T-helper 17 cell (primary cell): ENCODE measurements at places on chromosomes 2 and 18.

- no peak for DNase-seq
Observed at GRCh38 chr2:238061315-238062202, 758 bp downstream of the SCLY start.

DNA sequence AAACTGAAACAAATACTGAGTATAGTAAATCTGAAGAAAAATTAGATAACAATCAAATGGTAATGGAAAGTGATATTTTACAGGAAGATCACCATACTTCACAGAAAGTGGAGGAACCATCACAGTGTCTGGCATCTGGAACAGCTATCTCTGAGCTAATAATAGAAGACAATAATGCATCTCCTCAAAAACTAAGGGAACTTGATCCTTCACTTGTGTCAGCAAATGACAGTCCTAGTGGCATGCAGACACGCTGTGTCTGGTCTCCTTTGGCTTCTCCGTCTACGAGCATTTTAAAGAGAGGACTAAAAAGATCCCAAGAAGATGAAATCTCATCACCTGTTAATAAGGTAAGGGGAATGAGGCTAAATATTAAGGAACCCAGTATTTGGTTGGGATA lies 56.1 kb downstream of the RIF1 start:
- DNase-seq = no peak

DNA sequence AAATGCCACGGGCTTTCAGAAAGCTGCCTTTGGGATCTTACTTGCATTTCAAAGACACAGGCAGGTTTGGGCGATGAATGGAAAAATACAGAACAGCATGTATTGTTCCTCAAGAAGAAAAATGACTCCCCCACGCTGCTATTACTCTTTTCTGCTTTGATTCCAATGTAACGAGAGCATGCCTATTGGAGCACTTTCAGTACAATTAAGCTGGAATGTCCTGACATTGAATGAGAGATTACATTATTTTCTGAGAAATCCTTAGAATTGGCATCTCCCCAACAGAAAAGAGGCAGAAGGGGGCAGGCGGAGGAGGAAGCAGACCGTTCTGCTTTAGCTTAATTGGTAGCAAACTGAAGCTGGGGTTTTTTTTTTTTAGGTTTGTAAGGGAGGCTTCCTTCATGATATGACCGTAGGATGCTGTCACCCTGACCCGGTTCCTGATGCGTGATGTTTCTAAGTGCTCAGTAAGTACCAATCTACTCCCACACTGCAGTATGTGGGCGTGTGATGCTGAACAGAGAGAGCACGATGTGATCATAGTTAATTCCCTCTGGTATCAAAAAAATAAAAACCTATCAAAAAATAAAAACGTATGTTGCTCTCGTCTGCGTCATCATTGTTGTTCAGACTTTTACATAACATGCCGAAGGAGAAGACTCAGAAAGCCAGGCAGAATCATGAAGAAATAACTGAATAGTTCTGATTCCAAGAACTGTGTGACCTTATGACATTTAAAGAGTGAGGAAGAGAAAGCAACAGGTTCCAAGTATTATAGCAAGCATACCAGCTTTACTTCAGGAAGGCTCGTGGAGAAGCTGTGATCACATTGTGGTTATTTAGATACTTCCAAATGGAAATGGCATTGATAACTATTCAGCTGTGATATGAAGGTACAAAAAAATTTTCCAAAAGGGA lies 40.5 kb downstream of the LONRF2 start:
- DNase-seq = no peak

DNA sequence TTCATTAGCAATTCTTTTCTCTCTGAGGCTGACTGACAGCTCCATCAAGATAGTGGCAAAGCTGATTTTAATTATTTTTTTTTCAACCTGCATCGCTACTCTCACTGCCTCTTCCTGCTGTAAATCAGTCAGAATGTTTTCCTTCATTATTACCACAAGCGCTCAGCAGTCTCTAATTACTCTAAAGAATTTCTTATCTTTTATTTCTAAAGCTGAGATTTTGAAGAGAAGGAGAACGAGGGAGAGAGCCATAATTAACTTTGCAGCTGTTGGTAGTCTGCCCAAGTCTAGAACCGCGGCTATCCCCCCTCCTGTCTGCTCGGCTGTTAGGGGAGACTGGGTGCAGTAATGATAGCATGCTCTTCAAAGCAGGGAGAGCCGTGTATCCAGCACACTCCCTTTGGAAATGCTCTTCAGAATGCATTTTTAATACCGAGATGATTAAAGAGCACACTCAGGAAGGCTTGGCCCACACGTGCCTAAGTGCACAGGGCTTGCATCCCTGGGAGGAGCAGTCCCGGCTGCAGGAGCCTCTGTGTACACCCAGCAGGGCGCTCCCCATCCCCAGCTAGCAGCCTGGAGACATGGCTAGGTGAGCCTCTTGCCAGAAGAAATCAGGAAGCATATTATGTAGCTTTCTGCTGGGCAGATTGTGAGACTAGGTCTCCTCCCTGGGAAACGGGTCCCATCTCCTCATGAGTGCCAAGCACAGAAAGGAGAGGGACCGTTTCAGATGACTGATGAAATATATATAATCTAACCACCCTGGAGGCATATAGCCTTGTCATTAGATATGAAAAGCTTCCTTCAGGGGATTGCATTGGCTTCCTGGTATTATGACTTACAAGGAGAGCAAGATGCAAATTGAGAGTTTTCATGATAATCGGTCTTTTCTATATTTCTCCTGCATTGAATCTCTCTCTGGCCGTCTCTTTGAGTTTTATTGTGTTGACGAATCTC lies 555.2 kb downstream of the CMPK2 start:
- no peak for DNase-seq

- DNase-seq = no peak
Observed at GRCh38 chr2:178177066-178177679, 17.1 kb upstream of the OSBPL6 start.

DNA sequence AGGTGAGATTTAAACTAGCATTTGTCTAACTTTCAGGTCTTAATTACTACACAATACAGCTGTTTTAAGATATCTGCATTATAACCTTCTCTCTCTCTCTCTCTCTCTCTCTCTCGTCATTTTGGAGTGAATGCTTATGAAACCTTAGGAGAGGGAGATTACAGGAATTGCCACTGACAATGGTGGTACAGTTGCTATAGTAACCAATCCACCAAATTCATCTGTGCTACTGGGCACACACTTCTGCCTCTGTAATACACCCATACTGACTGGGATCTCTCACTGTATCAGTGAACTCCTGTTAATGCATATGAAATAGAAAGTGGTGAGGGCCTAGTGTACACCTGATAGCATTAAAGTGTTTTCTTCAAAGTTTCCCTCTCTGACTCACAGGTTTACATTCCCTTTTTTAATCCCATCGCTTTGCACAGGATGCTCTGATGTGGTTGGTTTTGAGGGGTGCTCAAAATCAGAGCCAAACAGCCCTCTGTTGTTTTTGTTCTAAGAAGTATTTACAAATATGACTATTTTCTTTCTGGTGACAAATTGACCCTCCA lies 13.1 kb downstream of the KLHL14 start:
- no peak for DNase-seq

GRCh38 chr2:27249891-27250651 lies 12.8 kb downstream of the SLC30A3 start:
- DNase-seq = no peak

DNA sequence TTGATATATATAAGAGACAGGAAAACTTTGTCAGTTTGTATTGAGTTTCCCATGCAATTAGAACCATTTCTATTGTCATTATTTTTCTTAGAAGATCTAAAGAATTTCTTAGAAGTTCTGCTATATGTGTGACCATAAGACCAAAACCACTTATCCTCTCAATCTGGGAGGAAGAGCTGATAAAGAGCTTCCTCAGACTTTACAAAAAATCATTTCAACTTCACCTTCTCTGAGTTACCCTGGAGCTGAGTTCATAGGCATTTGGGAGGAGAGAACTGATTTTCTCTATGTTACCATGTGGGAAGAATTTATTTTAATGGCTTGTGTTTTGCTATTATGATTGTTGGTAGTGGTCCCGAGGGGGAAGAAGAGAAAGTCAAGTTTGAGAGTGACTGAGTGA lies 329.3 kb downstream of the GPD2 start:
- no peak for DNase-seq

- DNase-seq = no peak
Observed at GRCh38 chr18:679516-679915, 22.1 kb downstream of the TYMS start.

- DNase-seq = no peak
Observed at GRCh38 chr2:223786943-223787342, 50.4 kb downstream of the AP1S3 start.

- DNase-seq = no peak
Observed at GRCh38 chr2:45814951-45815621, 163.6 kb downstream of the PRKCE start.

GRCh38 chr2:216339456-216340279 lies 32.6 kb downstream of the MARCHF4 start:
- no peak for DNase-seq

DNA sequence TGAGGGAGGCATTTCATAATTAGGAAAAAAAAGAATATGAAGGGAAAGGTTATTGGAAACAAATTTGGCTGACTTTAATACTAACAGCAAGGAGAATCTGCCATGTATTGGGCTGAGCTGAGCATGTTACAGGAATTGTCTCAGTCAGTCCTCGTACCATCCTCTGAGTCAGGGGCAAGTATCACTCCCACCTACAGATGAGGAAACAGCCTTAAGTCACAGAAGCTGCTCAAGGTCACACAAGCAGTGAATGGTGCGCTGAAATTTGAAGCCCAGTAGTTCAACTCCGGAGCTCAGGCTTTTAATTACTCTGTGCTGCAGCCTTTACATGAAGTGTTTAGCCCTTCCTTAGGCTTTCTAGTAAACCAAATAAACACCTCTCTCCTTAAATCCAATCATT lies 17.3 kb downstream of the PROKR1 start:
- no peak for DNase-seq

- DNase-seq = no peak
Observed at GRCh38 chr18:54775686-54776085, 52.6 kb upstream of the RAB27B start.

- no peak for DNase-seq
Observed at GRCh38 chr2:176473177-176473576, 203.9 kb downstream of the MTX2 start.

DNA sequence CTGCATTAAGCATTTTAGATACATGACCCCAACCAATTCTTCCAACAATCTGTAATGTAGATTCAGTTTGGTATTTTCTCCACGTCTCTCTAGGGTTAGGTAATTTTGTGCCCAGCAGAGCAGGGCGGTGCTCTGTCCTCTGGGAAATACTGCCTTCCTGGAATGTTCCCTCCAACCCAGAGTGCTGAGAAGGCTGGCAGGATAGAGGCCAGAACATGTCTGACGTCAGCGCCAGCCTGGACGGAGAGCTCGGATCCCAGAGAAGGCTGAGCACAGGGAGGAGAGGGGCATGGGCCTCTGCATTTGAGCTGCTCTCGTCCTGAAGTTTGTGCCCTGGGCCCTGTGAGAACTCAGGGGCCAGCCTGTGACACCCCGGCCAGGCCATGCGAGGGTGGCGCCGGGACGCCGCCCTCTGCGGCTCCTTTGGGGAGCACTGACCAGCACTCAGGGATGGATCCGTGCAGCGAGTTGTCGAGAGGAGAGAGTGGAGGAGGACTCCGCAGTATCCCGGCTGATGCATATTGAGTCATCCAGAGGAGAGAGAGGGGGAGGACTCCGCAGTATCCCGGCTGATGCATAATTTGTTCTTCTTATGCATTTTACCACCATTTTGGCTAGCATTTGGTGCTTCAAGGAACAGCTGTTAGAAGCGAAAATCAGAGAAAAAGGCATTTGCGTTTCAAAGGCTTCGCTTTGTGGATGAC lies 80.0 kb upstream of the PXDN start:
- no peak for DNase-seq

- no peak for DNase-seq
Observed at GRCh38 chr2:61357681-61358080, 113.2 kb downstream of the USP34 start.

- DNase-seq = no peak
Observed at GRCh38 chr18:14015416-14015815, 100.1 kb upstream of the MC2R start.

DNA sequence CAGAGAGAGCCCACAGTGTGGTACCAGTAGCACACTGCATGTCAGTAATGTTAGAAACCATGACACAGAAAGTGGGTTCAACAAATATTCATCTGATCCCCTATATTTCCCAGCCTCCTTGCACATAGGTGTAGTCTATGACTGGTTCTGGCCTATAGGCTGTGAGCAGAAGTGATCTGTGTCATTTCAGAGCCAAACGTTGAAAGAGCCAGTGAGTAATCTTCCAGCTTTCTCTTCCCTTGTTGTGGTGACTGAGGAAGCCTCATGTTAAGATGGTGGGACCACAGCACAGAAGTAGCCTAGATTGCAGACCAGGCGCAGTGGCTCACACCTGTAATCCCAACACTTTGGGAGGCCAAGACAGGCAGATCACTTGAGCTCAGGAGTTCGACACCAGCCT lies 4.1 kb downstream of the TMEM237 start:
- DNase-seq = no peak

GRCh38 chr2:110745048-110745447 lies 12.7 kb downstream of the ACOXL start:
- DNase-seq = no peak

DNA sequence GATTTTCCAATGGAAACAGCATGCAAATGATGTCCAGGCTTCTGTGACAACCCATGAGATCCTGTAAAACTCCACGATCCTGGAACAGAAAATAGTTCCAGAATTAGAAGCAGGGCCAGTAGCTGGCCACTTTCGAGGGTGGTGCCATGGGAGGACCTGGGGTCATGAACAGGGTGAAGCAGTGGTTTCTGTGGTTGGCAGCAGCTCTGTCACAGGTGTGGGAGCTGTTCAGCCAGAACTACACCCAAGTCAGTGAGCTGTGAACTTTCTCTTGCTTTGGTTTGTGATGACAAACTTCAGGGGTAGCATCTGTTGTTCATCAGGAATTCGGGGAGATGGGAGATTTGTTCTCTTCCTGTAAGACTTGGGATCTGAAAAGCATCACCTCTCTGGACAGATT lies 314.4 kb upstream of the NT5C1B start:
- no peak for DNase-seq

- DNase-seq = no peak
Observed at GRCh38 chr2:135831180-135831812, 5.7 kb downstream of the LCT start.

DNA sequence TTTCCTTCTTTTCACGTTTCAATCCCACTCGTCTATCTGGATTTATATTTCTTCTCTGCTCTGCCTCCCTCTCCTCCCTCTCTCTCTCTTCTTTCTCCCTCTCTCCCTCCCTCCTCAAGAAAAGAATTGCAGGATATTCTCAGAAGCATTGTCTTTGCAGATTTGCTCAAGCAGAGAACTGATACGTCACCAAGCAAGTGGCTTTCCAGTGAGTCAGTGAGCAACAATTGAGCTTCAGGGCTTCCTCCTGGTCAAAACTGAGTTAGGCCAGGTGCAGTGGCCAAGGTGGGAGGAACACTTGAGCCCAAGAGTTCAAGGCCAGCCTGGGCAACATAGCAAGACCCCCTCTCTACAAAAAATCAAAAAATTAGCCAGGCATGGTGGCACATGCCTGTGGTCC lies 151.1 kb downstream of the SMAD2 start:
- no peak for DNase-seq

GRCh38 chr18:27685091-27685490 lies 491.8 kb downstream of the CDH2 start:
- DNase-seq = no peak

- DNase-seq = no peak
Observed at GRCh38 chr2:220188031-220188430, 560.6 kb downstream of the SLC4A3 start.

GRCh38 chr2:144357623-144358373 lies 162.1 kb downstream of the ZEB2 start:
- DNase-seq = no peak
